CD4-positive, alpha-beta T cell treated with Interleukin-6 at 100 ng/mL for 8 hours (primary cell): ENCODE measurements at places on chromosomes 4 and X.

DNA sequence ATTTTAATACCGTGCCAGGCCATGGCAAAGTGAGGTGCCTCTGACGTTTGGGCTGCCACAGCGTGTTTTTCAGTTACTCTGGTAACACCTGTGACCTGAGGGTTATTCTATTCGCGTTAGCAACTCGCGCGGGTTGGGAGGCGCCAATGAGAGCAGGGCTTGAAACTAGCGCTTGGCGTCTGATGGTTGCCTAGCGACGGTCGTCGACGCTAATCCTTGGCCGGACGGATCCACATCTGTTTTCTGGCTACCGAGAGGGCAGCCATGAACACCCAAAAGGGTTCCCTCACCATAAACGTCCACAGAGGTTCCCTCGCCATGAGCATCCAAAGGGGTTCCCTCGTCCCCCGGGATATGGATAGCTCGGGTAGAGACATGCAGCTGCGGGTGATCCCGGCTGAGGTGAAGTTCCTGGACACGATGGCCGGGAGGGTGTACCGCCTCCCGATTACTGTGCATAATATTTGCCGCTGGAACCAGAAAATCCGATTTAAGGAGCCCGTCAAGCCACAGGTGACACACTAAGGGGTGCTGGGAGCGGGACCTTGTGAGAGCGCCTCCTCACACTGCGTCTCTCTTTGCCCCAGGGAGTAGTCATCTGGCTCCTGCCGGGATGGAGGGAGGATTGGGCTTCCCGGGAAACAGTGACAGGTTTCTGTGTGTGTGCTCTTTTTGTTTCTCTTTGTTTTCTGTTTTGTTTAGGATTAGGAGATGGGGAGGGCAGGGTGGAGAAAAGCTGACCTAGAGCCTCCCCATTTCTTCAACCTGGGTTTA is at the start of gene CFAP47:
Gene CFAP47 (plus strand): TSS at position 199 of the 774 bp plus-strand sequence. CDS start 66 bp downstream, at position 265.
- no peak for DNase-seq

- no peak for DNase-seq
These were observed 30.3 kb downstream of the FHIP1A start for GRCh38 chr4:151439320-151439719.

DNA sequence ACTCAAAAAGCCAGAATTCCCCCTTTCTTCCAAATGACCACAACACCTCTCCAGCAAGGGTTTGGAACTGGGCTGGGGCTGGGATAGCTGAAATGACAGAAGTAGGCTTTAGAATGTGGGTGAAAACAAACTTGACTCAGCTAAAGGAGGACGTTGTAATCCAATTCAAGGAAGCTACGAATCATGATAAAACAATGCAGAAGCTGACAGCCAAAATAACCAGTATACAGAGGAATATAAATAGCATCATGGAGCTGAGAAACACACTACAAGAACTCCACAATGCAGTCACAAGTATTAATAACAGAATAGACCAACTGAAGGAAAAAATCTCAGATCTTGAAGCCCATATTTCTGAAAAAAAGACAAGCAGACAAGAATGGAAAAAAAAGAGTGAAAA is 95.8 kb upstream of the TET2 start:
- DNase-seq = no peak

DNA sequence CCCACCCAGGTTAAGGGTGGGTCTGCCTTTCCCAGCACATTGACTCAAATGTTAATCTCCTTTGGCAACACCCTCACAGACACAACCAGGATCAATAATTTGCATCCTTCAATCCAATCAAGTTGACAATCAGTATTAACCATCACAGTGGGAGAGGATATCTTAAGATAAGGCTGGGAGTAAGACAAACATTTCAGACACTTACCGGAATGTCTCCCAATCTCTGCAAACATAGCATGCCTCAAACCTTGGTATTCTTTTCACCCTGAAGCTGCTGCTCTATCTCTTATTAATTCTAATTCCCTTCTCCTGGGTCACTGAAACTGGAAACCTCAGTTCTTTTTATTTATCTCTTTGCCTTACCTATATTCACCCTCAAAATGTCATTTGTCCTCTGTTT is 19.0 kb upstream of the TAPT1 start:
- DNase-seq = no peak

GRCh38 chrX:38484607-38485498 is 76.5 kb upstream of the TSPAN7 start:
- no peak for DNase-seq

- DNase-seq = no peak
These were observed 630.1 kb upstream of the EPHA5 start for GRCh38 chr4:66300336-66300934.

DNA sequence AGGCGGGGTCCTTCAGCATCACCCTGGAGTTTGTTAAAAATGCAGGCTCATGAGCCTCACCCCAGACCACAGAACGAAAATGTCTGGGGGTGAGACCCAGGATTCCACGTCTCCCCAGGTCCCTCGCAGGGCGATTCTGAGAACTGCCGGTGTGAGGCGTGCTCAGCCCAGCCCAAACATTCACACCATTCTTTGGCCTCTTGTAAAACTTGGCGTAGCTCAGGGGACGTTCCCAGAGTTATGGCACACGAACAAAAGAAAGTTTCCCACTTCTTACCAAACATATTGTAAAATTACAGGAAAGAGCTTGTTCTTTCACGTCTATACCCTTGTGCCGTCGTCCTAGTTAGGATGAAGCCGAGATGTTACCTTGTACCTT is 12.9 kb downstream of the CD99 start:
- DNase-seq = no peak

DNA sequence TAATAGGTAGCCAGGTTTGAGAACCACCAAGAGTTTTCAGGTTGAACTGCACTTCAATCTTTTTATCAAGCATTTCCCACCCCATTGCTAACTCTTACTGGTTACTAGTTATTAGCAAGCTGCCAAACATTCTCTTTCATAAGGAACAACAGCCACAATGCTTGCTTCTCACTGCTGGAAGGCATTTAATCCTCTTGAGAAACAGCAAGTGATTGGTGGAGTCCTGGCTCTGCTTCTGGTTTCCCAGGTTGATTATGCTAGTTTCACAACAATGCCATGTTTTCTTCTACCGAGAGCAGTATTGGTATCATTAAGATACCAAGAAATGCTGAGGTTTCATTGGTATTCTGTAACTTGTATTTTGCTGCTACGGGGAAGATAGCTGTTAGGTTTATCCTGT is 32.2 kb upstream of the TXLNG start:
- no peak for DNase-seq

GRCh38 chr4:88952081-88952480 is 104.9 kb downstream of the FAM13A start:
- no peak for DNase-seq

- no peak for DNase-seq
These were observed 51.5 kb upstream of the TBC1D9 start for GRCh38 chr4:140807491-140808252.

DNA sequence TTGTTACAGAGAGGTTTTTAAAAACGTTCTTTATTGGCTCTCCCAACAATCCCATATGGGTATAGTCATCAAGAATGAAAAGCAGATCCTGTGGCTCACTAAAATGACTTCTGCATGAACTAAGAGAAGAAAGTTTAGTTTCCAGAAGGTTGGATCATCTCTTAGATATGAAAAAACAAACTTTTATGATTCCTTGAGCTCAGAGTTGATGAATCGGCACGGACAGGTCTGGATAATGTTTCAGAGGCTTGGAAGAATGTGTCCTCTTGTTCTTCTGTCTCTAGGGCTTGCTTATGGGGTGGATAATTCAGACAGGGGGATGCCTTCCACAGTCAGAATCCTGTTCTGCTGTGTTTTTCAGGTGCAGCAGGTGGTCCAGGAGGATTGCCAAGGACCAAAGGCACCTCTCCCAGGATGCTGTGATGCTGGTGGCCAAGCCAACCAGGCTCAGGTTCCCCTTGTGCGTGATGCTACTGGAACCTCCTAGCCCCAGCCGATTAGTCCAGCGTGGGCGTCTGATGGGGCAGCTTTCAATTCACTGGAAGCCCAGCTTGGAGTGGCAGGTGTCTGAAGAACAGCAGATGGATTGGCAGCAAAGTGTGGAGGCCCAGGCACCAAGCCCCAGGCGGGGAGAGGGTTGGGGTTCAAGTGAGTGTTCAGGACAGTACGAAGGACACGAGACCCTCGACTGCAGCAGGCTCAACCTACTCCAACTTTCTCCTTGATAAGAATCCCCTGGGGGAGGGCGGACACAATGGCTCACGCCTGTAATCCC is 30.3 kb downstream of the CCKAR start:
- DNase-seq = no peak

DNA sequence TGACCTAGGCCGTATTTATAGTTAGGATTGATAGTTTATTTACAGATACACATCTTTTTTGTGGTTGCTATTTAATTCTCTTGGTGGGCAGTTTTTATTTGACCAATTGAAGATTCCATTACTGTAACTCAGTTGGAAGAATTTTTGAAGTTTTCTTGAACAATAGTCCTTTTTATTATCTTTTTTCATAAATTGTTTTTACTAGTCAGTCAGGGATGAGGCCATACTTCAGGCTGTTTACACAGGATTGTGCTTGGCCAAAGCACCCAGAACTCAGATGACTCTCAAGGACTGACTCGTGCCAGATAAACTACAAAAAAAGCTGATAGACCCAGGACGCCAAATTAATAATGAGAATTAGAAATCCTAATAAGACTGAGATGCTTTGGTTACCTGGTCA is 7.0 kb downstream of the HERC3 start:
- DNase-seq = no peak

GRCh38 chr4:121642292-121642691 is 54.5 kb downstream of the ANXA5 start:
- DNase-seq = no peak

GRCh38 chrX:84909151-84909550 is 94.5 kb upstream of the APOOL start:
- DNase-seq = no peak

DNA sequence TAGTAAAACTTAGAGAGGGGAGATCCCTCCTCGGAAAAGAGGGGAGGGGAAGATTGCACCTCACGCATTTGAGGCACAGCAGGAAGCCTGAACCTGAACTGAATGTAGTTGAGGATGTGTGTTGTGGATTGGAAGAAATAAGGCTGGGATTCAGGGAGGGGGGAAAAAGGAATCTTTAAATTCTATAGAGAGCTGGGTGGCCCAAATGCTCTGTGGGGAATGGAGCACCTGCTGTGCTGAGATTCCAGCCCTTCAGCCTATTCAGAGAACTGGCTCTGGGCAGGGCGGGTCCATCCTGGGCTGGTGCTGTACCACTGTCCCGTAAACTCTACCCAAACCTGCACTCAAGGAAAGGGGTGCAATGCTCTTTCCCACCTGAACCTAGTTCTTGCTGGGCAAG is 4.1 kb downstream of the FOXO4 start:
- DNase-seq = no peak

- peak; percentile 18 for DNase-seq
These were observed 6.9 kb upstream of the CLOCK start for GRCh38 chr4:55553441-55554201.

GRCh38 chrX:117989512-117989911 is 127.1 kb downstream of the KLHL13 start:
- DNase-seq = no peak

GRCh38 chr4:107575243-107575642 is 144.8 kb downstream of the PAPSS1 start:
- DNase-seq = no peak

GRCh38 chrX:103704863-103705262 is 5.8 kb upstream of the TMEM31 start:
- DNase-seq = no peak

DNA sequence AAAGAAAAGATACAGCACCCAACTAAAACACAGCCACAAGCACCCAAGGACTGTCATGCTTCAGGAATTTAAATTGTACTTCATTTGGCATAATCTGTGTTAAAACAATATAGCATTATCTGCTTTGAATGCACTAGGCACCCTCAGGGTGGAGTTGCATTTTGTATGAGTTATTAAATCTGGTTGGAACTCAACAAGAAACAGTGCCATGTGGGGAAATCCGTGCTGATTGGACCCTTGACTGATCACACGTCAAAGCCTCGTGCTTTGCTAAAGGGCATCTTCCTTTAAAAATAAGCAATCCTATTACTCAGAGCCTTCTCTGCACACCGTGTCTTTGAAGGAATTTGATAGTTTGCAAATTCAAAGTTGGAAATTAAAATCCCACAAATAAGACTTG is 35.4 kb downstream of the IGFBP7 start:
- no peak for DNase-seq
